ENCODE measurements at places on chromosomes 16 and 17. TPM values are rescaled to one million over a fixed set of nuclear protein-coding genes. Genes with fewer than 3 reads are reported as not detected.

Gene KRTAP9-4
- not detected for total RNA-seq

Gene CCL3
- total RNA-seq = not detected

Gene ZG16B
- total RNA-seq = 0.12 TPM

Gene PDPK1
- total RNA-seq = 19.8 TPM

Gene CACNA1G
- total RNA-seq = 0.15 TPM

Gene GP1BA
- total RNA-seq = not detected

Gene GAS7
- total RNA-seq = not detected

Gene WRAP53
- 20.3 TPM for total RNA-seq

All from M059J (cell line).